Effector memory CD8-positive, alpha-beta T cell (primary cell): ENCODE measurements at places on chromosomes 7 and 10.

DNA sequence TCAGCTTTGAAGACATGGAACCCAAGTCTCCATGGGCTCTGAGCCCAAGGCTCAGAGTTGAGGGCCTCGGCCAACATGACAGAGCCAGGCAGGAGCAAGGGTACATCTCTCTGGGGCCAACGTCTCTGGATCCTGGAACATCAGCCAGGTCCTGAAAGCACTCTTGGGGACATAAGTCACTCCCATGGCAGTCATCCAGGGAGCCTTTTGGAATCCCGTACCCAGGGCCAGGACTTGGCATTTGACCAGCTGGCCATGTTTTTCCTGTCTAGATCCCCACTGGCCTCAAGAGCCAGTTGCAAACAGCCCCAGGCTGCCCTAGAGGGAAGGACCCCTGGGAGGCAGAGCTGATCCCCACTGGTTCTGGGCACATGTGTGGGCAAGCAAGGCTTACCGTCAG, 4.3 kb upstream of the CXCL12 start:
- no peak for DNase-seq

GRCh38 chr7:139041378-139042085, 5.7 kb upstream of the ZC3HAV1L start:
- DNase-seq, result no peak

- DNase-seq, result no peak
These were observed 28.2 kb upstream of the ZNF488 start for GRCh38 chr10:47412177-47412730.

DNA sequence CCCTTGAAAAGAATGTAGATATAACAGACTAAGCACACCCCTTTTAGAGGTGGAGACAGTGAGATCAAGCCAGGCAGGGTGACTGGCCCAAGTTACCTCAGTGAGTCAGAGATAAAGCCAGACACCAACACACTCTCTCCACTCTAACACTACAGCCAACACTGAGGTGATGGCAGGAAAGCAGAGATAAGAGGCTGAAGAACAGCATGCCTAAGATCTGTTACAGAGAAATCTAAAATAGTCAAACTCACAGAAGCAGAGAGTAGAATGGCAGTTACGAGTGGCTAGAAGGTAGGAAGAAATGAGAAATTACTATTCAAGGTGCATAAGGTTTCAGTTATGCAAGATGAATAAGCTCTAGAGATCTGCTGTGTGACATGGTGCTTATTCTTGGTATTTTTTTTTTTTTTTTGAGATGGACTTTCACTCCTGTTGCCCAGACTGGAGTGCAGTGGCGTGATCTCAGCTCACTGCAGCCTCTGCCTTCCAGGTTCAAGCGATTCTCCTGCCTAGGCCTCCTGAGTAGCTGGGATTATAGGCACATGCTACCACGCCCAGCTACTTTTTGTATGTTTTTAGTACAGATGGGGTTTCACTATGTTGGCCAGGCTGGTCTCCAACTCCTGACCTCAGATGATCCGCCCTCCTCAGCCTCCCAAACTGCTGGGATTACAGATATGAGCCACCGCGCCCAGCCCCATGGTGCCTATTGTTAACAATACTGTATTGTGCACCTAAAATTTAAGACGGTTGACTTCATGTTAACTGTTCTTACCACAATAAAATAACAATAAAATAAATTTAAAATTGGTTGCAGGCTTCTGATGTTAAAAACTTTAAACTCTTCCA, 28.7 kb downstream of the ICA1 start:
- DNase-seq, result no peak

- DNase-seq, result no peak
These were observed 71.9 kb downstream of the SGMS1 start for GRCh38 chr10:50551894-50552293.

DNA sequence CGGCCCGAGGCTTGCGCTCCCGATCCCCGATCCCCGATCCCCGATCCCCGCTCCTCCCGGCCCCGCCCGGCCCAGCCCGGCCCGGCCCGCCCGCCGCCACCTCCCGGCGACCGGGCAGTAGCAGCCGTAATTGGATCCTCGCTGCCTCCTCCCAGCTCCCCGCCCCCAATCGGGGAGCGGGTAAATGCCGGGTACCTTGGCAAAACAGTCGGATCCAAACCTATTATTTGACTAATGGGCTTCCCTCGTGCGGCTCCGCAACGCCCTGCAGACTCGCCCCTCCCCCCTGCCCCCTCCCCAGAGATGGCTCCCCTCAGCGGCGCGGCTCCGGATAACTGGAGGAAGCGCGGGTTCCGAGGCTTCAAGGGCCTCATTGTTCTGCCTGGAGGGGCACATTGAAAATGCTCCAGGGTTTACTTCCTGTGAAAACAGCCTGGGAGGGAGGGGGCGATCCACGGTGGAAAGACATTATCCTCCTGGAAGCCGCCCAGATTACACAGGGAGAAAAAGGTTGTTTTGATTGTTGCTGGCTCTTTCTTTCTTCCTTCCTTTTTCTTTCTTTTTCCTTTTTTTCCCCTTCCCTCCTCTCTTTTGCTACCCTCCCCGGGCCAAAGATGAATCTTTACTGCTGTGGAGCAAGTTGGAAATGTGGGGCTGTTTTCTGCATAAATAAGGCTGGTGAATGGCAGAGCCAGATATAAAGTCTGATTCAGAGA, 94.7 kb upstream of the ZMIZ1 start:
- no peak for DNase-seq

GRCh38 chr7:69907720-69908119, 309.4 kb downstream of the AUTS2 start:
- DNase-seq, result no peak

GRCh38 chr7:17830206-17830605, 110.1 kb downstream of the SNX13 start:
- no peak for DNase-seq

- no peak for DNase-seq
These were observed 14.3 kb upstream of the ZNF212 start for GRCh38 chr7:149225106-149225505.

- no peak for DNase-seq
These were observed 24.3 kb upstream of the DNA2 start for GRCh38 chr10:68496072-68496471.

GRCh38 chr7:142957723-142958122, 4.4 kb downstream of the KEL start:
- no peak for DNase-seq

GRCh38 chr7:154696556-154696955, 306.4 kb downstream of the PAXIP1 start:
- DNase-seq, result no peak

DNA sequence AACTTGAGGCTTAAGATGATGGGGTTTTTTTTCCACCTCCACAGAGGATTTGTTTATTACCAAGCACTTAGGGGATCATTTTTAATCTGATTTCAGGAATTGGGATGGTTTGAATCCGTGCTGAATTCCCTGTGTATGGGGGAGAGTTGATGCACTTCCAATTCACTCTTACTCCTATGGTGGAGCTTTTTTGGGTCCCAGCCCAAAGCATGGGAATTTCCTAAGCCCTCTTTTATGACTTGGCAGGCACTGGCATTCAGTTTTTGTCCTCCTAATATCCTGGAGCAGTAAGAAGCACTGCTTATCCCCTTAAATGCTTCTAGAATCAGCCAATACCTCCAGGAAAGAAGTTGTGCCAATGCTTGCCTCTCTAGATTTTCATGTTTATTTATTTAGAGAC, 78.7 kb downstream of the HYCC1 start:
- no peak for DNase-seq

GRCh38 chr7:22481726-22482125, 18.3 kb downstream of the STEAP1B start:
- DNase-seq, result no peak

DNA sequence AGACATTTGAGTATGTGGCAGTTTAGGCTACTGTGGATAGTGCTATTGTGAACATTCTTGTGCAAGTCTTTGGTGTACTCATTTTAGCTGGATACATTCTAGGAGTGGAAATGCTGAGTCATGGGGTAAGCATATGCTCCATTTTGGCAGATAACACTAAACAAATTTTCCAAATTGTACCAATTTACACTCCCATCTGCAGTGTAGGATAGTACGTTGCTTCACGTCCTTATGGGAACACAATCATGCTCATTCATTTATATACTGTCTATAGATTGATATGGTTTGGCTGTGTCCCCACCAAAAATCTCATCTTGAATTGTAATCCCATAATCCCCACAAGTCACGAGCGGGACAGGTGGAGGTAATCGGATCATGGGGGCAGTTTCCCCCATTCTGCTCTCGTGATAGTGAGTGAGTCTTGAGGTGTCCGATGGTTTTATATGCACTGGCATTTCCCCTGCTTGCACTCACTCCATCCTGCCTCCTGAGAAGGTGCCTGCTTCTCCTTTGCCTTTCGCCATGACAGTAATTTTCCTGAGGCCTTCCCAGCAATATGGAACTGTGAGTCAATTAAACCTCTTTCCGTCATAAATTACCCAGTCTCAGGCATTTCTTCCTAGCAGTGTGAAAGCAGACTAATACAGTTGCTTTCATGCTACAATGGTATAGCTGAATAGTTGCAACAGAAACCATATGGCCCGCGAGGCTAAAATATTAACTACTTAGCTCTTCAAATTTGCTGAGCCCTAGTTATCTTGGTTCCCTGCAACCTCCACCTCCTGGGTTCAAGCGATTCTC, 25.6 kb downstream of the RNF216 start:
- no peak for DNase-seq

DNA sequence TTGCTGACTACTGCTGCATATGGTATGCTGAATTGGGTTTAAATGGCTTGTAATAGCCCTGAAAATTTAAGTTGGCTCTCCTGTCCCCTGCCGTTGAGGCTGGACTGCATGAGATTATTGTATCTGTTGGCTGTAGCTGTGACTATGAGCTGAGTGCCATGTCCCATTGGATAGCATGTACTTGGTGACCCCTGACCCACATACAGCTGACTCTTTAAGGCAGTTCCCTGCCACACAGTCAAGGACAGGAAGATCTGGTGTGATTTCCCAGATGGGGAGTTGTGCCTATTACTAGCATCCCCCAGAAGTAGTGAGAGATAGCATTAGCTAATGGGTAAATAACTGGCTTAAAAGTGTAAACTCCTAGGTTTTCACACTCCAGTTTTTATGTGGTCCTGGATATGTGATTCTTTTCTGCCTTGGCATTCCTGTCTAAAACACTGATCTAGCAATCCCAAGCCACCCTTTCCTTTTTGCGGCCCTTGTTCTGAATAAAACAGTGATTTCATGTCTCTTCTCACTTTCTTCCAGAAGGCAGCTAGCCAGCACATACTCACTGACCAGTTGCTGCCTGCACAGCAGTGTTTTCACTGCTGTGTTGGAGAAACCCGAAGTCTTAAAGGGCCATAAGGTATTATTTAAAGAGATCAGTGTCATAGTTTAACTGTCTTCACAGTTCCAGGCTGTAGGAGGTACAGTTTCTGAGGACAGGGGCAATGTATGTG, 35.9 kb downstream of the LRRC4 start:
- no peak for DNase-seq

DNA sequence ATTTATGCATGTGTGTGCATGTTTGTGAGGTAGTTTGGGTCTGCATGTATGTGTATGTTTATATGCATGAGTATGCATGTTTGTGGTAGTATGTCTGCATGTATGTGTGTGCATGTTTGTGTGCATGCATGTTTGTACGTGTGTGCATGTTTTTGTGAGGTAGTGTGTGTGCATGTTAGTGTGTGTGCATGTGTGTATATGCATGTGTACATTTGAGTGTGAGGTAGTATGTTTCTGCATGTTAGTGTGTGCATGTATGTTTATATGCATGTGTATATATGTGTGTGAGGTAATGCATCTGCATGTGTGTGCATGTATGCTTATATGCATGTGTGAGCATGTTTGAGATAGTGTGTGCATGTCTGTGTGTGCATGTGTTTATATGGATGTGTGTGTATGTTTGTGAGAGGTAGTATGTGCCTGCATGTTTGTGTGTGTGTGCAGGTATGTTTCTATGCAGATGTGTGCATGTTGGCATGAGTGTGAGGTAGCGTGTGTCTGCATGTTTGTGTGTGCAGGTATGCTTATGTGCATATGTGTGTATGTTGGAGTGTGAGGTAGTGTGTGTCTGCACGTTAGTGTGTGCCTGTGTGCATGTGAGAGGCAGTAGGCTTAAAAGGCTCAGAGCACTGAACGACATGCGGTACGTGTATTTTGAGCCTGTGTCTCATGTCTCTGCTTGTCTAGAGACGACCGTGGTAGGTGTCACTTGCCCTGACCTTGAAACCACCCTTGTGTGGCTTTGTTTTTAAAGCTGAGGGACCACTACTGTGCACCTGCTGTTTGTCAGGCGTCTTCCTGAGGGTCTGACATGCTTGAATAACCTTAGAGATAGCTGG, 43.7 kb downstream of the PFKP start:
- DNase-seq, result no peak

GRCh38 chr10:6737080-6737641, 157.1 kb upstream of the PRKCQ start:
- no peak for DNase-seq

- DNase-seq, result no peak
These were observed 145.7 kb downstream of the HGF start for GRCh38 chr7:81624021-81624592.

DNA sequence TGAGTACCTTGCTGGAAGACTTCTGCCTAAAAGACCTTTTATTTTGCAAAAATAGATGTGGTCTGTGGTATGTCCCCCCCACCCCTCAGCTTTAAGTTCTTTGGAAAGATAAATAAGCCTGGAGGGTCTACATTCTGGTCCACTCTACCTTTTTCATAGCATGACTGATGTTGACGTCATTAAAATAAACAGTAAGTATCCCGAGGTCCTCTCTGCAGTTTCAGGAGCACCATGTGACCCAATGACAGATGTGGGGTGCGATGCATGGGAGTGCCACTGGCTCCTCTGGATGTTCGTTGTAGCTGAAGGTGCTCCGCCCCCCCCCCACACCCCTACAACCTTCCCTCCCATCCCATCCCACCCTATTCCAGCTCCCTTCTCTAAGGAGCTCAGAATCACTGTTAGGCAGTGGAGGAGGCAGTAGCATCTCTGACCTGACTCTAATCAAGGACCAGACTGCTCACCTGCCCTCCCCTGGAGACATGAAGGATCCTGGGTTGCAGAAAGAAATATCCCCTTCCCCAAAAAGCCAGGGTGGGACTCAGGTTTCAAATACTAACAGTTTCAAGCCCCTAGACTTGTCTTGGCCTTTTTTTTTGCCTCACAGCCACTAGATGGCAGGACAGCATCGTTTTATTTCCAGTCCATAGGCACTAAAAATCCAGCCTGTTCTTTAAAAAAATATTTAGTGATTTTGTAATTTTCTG, 25.1 kb downstream of the CASP7 start:
- DNase-seq, result peak; percentile 10

GRCh38 chr7:146728611-146729010, 612.0 kb downstream of the CNTNAP2 start:
- DNase-seq, result no peak

GRCh38 chr10:132489704-132490534, 47.7 kb upstream of the INPP5A start:
- no peak for DNase-seq
